Non-pigmented ciliary epithelial cell (primary cell): ENCODE measurements at places on chromosomes 2 and 18.

GRCh38 chr2:42099438-42100173 is 51.8 kb downstream of the PKDCC start:
- no peak for DNase-seq

- no peak for DNase-seq
These were observed 33.5 kb upstream of the METAP1D start for GRCh38 chr2:171966235-171966634.

- DNase-seq, result no peak
These were observed 5.0 kb downstream of the RUFY4 start for GRCh38 chr2:218074031-218074430.

- DNase-seq, result no peak
These were observed 208.4 kb downstream of the SETBP1 start for GRCh38 chr18:44889111-44889510.

GRCh38 chr2:233105930-233106329 is 45.8 kb downstream of the INPP5D start:
- no peak for DNase-seq

GRCh38 chr2:30997979-30998378 is 140.3 kb downstream of the GALNT14 start:
- no peak for DNase-seq
